ENCODE measurements at places on chromosomes 2 and 18. TPM values are rescaled to one million over a fixed set of nuclear protein-coding genes. Genes with fewer than 3 reads are reported as not detected.

DTNA gene
- total RNA-seq: 11.7 TPM

DIPK1C gene
- total RNA-seq: not detected

KCNS3 gene
- total RNA-seq: 0.43 TPM

SLC39A6 gene
- total RNA-seq: 166 TPM

CRYGC gene
- not detected for total RNA-seq

SNX17 gene
- 143 TPM for total RNA-seq

GCKR gene
- total RNA-seq: 0.14 TPM

DAW1 gene
- total RNA-seq: 0.55 TPM

CDH20 gene
- 0.18 TPM for total RNA-seq

G6PC2 gene
- not detected for total RNA-seq

ALKAL2 gene
- total RNA-seq: not detected

MRPL19 gene
- 33.3 TPM for total RNA-seq

DNER gene
- total RNA-seq: 0.83 TPM

POLR1A gene
- 9.5 TPM for total RNA-seq

SLC9A4 gene
- total RNA-seq: under 0.01 TPM

TUBB6 gene
- total RNA-seq: 475 TPM

ACTG2 gene
- total RNA-seq: 20.1 TPM

PPP3R1 gene
- total RNA-seq: 17.8 TPM

UGT1A8 gene
- total RNA-seq: 0.71 TPM

ABCG8 gene
- total RNA-seq: not detected

HOXD13 gene
- 0.09 TPM for total RNA-seq

HOXD1 gene
- not detected for total RNA-seq

MAP2 gene
- total RNA-seq: 0.71 TPM

LOXHD1 gene
- total RNA-seq: not detected

SLC5A7 gene
- not detected for total RNA-seq

SERPINB8 gene
- 8.7 TPM for total RNA-seq

RIOK3 gene
- total RNA-seq: 76.2 TPM

TP53I3 gene
- total RNA-seq: 35.7 TPM

RTKN gene
- 11.1 TPM for total RNA-seq

OTOS gene
- total RNA-seq: not detected

NEU4 gene
- not detected for total RNA-seq

SERPINB3 gene
- total RNA-seq: not detected

HOXD12 gene
- not detected for total RNA-seq

KCNE4 gene
- 43.9 TPM for total RNA-seq

CROCC2 gene
- 0.14 TPM for total RNA-seq

SAG gene
- not detected for total RNA-seq

UCN gene
- 0.14 TPM for total RNA-seq

GBX2 gene
- total RNA-seq: not detected

GRP gene
- total RNA-seq: not detected

PAIP2B gene
- total RNA-seq: 0.85 TPM

PLGLB2 gene
- total RNA-seq: 1.1 TPM

MTLN gene
- total RNA-seq: 55.6 TPM
